ENCODE measurements at places on chromosomes 7 and 10.

- DNase-seq = no peak
These were observed at the start of gene FAM107B for GRCh38 chr10:14774797-14775196. FAM107B (minus strand) TSS chr10:14774897; CDS start chr10:14774663, 234 bp downstream.

GRCh38 chr10:88395677-88396076 lies 187.4 kb downstream of the RNLS start:
- peak; percentile 42 for DNase-seq

DNA sequence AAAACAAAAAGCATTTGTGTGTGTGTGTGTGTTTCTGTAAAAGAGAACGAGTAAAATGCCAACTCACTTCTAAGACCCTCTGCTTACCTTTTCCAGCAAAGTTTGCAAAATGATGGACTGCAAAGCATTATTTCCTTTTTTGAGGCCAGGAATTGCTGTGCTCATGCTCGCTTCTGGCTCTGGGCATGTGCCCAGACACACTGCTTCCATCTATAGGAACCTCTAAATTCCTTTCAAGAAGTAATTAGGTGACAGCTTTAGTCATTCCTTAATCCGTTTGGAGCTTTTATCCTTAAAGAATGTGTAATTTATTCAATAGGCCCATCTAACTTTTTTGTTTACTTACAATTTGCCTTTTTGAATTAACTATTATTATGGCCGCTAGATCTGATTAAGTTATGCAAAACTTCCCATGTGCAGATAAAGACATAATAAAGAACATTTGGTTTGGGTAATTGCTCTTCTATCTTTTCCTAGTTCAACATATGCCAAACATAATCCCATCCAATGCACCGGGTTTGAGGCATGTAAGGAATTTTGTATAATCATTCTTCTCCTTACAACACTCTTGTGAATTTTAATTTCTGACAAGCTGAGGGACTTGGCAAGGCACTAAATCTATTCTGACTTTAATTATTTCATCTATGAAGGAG lies 34.7 kb downstream of the A1CF start:
- peak; percentile 23 for DNase-seq

GRCh38 chr10:102150970-102151773 lies 1.0 kb upstream of the NOLC1 start:
- DNase-seq = peak; percentile 81

DNA sequence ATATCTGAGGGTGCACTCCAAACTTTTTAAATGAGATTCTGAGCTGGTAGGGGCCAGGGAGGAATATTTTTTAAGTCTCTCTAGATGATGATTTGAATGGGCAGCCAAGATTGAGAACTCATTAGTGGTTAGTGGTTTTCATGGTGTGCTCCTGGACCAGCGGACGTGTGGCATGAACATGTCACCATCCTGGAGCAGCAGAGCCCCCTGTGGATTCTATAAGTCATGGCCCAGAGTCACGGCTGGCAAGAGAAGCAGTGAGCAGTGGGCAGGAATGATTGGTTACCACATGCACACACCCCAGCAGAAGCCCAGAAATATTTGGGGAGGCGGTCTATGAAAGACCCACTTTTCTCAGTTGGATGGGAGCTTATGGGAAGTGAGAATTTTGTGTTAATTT lies 21.2 kb upstream of the UCN3 start:
- DNase-seq = peak; percentile 9
